SHP77 treated with DMSO at 0.1 percent for 48 hours (cell line): ENCODE measurements at places on chromosomes 1 and 21.

GRCh38 chr1:244096691-244097090, 45.6 kb downstream of the ZBTB18 start:
- no peak for DNase-seq

- DNase-seq = peak; percentile 88
Measured at GRCh38 chr1:205321162-205321958, at the start of gene NUAK2. TSS of gene NUAK2 (minus strand) at chr1:205321745. CDS start at chr1:205321628, 117 bp downstream.

- DNase-seq = no peak
Measured at GRCh38 chr1:68199603-68200002, 32.7 kb downstream of the WLS start.

GRCh38 chr1:13513063-13513894, 524 bp downstream of the LRRC38 start:
- DNase-seq = no peak

DNA sequence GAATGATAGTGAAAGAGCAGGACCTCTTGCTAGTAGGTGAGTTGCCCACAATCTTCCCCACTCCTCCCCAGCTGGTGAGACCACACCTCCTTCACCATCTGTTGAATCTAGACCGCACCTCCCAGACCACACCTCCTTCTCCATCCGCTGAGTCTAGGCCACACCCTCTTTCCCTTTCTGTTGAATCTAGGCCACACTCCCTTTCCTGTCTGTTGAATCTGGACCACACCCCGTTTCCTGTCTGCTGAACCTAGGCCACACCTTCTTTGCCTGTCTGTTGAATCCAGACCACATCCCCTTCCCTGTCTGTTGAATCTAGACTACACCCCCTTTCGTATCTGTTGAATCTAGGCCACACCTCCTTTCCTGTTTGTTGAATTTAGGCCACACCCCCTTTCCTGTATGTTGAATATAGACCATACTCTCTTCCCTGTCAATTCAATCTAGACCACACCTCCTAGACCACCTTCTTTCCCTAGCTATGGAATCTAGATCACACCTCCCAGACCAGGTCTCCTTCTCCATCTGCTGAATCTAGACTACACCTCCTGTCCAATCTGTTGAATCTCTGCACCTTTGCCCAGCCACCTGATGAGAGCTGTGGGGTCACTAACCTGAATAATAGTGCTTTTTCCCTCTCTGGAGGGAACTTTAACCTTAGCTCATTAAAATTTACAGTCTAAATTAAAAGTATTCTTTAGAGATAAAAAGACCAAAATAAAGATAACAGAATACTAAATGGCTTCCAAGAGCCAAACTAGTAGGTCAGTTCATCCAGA, 116.3 kb downstream of the DAB1 start:
- DNase-seq = no peak

- DNase-seq = no peak
Measured at GRCh38 chr1:47776667-47777131, 220.5 kb downstream of the TRABD2B start.

DNA sequence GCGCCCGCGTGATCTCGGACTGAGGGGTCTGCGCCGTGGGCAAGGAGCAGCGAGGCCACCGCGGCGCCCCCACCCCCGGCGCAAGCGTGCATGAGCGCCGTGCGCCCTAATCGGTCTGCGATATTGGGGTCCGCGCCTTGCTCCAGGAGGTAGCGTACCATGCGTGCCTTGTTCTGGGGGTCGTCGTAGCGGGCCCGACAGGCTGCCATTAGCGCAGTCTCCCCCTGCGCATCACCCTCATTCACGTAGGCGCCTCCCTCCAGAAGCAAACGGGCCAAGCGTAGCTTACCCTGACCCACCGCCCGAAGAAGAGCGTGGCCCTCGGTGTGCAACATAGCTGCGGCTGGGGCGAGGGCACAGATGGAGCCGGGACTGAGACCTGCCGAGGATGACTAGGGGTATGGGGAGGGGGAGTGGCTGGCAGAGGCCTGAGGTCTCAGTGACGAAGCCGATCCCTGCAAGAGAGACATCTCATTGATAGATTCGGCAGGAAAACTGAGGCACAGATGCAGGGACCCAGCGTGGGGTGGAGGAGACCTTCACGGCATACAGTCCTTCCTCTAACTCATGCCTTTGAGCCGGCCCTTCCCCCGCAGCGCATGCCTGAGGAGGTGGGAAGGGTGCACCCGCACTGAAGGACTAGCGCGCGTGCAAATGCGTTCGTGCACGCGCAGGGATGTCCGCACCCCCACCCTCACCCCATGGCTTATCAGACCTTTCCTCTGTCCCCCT, 2.8 kb downstream of the ANKRD34A start:
- no peak for DNase-seq

GRCh38 chr1:245225322-245226202, 70.8 kb downstream of the KIF26B start:
- DNase-seq = no peak

- no peak for DNase-seq
Measured at GRCh38 chr1:84940481-84940880, 47.5 kb upstream of the LPAR3 start.

GRCh38 chr1:36751525-36751924, 268.8 kb upstream of the CSF3R start:
- no peak for DNase-seq

- DNase-seq = no peak
Measured at GRCh38 chr1:109499661-109500536, 6.0 kb downstream of the CYB561D1 start.

- no peak for DNase-seq
Measured at GRCh38 chr1:234885601-234886000, 243.0 kb downstream of the TOMM20 start.

- DNase-seq = no peak
Measured at GRCh38 chr1:100943533-100943932, 47.6 kb downstream of the SLC30A7 start.

DNA sequence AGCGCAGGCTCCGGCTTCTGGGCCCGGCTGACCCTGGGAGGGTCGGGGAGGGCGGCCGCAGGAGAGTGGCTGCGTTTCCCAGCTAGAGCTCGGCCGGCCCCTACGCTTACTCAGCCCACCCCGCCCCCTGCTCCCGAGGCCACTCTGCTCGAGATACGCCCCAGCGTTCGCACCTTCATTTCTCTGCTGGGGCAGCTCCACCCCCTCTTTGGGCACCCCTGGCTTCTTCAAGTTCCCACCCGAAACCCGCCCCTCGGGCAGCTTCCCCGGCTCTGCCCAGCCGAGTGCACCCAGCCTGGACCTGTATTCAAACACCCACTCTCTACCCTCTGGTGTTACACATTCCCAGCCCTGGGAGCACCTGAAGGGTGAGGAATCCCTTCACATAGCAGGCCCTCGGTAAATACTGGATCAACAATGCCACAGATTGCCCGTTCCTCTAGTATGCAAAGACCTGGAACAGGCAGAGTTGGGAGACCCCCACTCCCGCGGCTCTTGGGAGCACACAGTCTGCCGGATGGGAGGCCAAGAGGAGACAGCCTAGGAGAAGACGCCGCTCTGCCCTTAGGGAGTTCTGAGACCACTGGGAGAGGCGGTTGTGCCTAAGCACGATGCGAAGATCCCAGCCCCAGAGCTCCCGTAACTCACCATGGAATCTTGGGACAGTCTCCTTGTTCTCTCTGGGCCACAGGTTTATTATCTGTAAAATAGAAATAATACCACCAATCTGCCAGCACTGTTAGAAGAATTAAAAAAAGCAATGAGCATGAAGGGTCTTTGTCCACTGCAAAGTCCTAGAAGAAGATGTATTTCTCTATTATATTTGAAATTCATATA, 566 bp upstream of the PAQR7 start:
- DNase-seq = no peak

DNA sequence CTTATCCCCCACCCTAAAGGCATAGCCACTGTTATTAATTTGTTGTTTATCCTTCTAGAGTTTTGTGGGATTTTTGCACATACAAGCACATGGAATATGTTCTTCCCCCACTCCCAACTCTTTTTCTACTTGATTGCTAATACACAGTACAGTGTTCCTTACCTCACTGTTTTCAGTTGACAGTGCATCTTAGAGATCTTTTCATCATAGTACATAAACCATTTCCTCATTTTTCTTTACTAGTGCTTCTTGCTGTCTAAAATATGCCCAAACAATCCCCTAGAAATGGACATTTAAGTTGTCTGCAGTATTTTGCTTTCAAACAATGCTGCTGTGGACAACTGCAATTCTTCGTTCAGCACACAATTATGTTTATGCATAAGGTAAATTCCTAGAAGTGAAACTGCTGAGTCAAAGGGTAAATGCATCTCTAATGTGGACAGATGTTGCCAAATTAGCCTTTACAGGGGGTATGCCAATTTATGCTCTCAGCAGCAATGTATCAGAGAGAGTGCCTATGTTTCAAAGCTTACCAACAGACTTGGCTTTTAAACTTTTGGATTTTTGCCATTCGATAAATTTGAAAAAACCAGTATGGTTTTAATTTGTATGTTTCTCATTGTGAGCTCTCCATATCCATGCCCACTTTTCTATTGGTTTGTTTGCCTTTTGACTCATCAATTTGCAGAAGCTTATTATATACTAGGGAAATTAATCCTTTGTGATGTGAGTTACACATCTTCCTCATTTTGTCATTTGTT, 132.6 kb downstream of the MRPS6 start:
- DNase-seq = no peak

DNA sequence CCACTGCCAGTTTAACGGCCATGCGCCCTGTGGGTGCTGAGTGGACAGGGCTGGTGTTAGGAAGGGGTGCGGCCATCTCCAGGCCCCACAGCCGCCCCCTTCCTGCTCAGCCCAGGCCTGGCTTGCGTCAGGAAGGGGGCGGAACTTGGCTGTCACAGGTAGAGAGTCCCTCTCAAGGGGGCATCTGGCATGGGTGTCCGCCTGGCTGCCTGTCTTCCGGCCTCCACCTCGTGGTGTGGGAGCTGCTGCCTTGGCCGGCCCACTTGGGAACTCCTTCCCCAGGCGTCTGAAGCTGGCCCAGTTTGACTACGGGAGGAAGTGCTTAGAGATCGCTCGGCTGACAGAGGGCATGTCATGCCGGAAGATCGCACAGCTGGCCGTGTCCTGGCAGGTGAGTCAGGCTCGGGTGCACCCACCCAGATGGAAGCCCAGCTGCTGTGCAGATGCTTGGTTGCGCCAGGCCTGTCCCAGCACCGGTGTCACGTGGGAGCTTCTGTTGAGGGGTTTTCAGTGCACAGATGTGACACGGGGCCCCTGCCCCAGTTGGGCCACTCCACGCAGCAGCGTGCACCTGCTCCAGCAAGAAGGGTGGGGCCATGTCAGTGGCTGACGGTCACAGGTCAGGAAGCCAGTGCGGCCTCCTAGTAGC, 9.1 kb upstream of the ATAD3B start:
- peak; percentile 36 for DNase-seq

- no peak for DNase-seq
Measured at GRCh38 chr1:116767782-116768382, 13.7 kb downstream of the CD2 start.
